ENCODE measurements at places on chromosomes 13 and 19. TPM values are rescaled to one million over a fixed set of nuclear protein-coding genes. Genes with fewer than 3 reads are reported as not detected.

Gene ZNF813
- 3.9 TPM for total RNA-seq

Gene KCTD4
- not detected for total RNA-seq

Gene SHC2
- total RNA-seq = 0.51 TPM

Gene UPK1A
- 0.38 TPM for total RNA-seq

Gene ZNF430
- 7.9 TPM for total RNA-seq

Gene SLC17A7
- not detected for total RNA-seq

Gene ZNF625
- total RNA-seq = 5.0 TPM

Gene ZNF772
- total RNA-seq = 11.8 TPM

Gene ANKRD24
- 0.26 TPM for total RNA-seq

Gene CEACAM16
- total RNA-seq = not detected

Gene ZNF574
- total RNA-seq = 7.4 TPM

Gene GNG7
- under 0.01 TPM for total RNA-seq

Gene ZNF541
- not detected for total RNA-seq

Gene CAPS
- total RNA-seq = 18.8 TPM

Gene UBL3
- 19.8 TPM for total RNA-seq

Gene PRODH2
- total RNA-seq = not detected

Gene SULT2B1
- 17.2 TPM for total RNA-seq

Gene HSH2D
- total RNA-seq = 0.26 TPM

Gene AMER2
- not detected for total RNA-seq

Gene ZNF567
- 5.5 TPM for total RNA-seq

Gene SERPINE3
- not detected for total RNA-seq

All from bronchial epithelial cell (primary cell).